ENCODE measurements at places on chromosomes 4 and X.

DNA sequence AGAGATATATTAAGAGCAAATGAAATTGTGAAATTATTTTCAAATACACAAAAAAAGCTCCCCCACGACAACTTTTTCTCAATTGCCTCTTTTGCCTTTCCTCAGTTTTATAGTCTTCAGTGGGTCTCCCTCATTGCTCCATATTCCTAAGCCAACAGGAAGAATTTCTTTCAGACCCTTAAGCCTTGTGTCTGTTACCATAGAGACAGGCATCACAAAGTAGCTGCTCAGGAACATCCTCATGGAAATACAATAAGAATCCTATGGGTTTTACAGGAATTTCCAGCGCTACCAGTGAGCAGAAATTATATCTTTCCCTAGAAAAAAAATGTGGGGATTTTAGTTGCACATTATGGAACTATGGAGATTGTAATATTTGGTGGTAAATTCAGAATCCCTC is 121.9 kb upstream of the DMD start:
- no peak for DNase-seq

DNA sequence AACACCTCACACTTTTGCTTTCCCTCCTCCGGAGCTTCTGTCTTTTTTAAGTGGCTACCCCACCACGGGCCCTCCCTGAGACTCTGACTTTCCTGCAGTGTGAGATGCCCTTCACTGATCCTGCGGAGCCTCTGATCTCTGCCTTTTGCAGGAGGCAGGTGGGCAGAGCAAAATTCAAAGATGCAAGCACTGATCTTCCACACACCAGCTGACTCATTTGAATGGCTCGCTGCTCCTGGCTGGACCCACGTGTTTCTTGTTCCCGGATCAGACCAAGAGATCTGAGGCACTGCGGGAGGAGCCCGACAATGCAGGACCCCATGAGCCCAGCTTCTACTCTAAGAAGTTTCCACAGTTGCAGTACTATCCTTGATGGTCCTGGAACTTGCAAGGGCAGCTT is 1607.9 kb upstream of the TENM3 start:
- no peak for DNase-seq

DNA sequence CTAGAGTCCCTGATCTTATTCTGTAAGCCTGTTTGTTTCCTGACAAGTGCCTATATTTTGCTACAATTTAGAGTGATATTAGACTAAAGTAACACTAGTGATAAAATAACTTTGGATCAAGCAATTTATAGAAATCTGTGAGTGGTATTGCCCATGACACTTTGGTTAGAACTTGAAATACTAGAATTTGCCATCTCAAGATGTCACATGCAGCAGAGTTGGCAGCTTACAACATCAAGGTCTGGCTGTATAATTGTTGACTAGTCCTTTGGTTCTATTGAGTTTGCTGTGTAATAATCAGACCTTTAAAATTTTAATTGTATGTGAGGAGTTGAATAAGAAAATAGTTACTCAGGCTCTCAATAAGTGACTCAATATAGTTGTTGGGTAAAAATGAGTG is 167.1 kb downstream of the RAPGEF2 start:
- no peak for DNase-seq

DNA sequence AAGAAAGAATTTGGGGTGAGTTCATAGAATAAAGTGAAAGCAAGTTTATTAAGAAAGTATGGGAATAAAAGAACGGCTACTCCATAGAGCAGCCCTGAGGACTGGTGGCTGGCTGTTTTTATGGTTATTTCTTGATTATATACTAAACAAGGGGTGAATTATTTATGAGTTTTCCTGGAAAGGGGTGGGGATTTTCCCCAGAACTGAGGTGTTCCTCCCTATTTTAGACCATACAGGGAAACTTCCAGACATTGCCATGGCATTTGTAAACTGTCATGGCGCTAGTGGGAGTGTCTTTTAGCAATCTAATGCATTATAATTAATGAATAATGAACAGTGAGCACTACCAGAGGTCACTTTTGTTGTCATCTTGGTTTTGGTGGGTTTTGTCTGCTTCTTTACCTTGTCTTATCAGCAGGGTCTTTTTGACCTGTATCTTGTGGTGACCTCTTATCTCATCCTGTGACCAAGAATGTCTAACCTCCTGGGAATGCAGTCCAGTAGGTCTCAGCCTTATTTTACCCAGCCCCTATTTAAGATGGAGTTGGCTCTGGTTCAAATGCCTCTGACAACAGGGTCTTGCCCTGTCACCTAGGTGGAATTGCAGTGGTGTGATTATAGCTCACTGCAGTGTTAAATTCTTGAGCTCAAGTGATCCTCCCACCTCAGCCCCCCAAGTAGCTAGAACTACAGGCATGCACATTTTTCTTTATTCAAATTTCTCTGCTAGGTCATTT is 27.1 kb downstream of the RAPGEF2 start:
- no peak for DNase-seq

DNA sequence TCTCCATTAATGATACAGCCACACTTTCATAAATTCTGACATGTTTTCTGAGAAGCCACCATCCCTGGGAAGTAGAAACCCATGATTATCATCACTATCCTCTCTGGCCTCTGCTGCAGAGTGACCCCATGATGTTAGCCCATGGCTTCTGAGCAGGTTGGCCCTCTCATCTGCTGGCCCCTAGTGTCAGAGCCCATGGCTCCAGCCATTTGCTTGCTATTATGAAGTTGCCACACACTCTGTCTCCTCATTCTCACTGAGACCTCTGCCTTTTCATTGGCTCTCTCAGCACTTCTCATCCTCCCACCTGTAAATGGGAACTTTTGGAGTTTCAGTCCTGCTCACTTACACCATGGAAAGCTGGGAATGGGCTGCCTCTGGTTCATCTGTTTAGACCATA is 192.7 kb downstream of the GASK1B start:
- DNase-seq = no peak

DNA sequence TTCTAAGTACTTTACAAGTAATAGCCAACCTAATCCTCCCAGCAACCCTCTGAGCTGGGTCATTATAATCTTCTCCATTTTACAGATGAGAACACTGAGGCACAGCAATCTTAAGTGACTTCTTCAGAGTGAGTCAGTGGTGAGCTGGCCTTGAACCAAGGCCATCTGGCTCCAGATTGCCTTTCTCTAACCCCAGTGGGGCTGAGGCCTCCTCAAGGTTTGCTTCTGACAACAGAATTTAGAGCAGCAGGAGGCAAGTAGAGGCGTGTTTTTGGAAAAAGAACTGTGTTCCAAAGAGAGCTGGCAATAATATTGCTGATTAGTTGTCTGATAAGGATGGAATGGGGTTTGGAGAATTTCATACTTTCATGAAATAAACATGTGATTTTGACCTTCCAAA is 41.2 kb downstream of the PIR start:
- no peak for DNase-seq

DNA sequence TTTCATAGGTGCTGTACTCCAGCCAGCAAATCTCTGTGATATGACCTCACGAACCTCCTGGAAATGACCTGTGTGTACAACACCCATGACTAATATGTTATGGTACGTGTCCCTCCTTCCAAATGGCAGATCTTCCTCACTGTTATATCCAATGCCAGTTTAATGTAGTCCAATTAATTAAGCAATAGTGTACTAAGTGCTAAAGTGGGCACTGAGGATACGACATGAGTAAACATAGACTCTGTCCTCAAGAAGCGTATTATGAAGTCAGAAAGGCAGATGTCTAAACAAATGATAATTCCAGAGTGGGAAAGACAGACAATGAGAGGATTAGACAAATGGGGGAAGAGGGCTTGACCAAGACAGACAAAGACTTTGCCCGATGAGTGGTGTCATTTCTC is 33.9 kb downstream of the GPRIN3 start:
- DNase-seq = no peak

DNA sequence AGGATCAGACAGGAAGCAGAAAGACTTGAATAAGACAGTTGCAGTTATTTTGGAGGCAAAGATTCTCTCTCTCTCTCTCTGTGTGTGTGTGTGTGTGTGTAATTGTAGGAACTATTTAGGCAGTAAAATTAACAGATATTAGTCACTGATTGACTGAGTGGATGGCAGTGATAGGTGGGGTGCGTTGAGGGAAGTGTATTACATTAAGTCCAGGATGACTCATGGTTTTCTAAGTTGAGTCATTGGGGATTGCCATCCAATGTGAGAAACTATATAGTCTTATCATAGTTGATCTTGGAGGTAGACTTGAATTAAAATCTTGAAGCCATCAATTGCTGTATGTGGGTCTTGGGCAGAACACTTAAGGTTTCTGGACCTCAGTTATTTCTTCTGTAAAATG is 75.4 kb downstream of the AR start:
- DNase-seq = no peak

DNA sequence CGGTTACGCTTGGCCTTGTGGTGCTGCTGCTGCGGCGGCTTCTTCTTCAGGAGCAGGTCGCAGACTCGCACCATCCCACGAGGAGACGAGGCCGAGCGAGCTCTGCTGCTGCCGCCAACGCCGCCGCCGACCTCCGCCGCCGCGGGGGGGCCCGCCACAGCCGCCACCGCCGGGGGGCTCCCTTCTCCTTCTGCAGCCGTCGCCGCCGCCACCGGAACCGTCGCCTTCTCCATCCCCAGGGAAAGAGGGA is 237 bp downstream of the ANKRD17 start:
- DNase-seq = no peak

DNA sequence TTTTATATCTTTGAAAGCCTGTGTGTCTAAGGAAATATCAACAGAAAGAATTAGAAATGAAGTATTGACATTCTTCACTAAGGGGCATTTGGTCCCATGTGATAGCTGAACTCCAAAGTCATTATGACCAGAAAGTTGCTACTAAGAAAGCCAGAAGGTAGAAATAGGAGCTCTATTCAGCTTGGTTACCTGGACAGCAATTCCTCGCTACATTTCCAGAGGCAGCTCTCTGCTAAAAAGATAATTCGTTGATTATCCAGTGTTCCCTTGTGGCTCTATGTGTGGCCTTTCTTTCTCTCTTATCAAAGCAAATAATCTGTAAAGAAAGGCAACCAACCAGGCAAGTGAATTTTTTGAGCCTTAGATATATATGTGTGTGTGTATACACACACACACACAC is 341.3 kb downstream of the ADGRL3 start:
- DNase-seq = no peak

DNA sequence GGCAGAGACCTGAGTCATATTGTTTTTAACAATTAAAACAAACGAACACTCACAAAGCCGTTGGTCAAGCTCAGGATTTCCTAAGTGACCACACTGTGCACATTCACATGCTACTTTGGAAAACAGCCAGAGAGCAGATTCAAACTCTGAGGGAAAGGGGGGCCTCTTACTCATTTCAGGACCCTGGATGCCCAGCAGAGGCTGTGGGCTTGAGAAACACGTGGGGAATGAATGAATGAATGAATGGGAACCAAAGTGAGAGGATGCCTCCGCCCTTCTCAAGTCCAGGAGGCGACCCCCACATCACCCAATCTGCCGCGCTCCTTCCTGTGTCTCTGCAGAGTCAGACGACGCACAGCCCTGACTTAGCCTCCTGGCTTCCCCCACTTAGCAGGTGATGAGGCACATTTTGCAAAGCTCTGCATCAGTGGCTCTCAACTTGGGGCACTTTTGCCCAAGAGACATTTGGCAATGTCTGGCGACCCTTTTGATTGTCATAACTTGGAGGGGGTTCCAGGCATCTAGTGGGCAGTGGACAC is 76.0 kb downstream of the ABLIM2 start:
- DNase-seq = peak; percentile 28

- no peak for DNase-seq
Measured at GRCh38 chr4:17309567-17310268, 202.2 kb downstream of the QDPR start.
